Kidney (tissue), 22 donors: ENCODE measurements at places on chromosomes 7 and 10.

DNA sequence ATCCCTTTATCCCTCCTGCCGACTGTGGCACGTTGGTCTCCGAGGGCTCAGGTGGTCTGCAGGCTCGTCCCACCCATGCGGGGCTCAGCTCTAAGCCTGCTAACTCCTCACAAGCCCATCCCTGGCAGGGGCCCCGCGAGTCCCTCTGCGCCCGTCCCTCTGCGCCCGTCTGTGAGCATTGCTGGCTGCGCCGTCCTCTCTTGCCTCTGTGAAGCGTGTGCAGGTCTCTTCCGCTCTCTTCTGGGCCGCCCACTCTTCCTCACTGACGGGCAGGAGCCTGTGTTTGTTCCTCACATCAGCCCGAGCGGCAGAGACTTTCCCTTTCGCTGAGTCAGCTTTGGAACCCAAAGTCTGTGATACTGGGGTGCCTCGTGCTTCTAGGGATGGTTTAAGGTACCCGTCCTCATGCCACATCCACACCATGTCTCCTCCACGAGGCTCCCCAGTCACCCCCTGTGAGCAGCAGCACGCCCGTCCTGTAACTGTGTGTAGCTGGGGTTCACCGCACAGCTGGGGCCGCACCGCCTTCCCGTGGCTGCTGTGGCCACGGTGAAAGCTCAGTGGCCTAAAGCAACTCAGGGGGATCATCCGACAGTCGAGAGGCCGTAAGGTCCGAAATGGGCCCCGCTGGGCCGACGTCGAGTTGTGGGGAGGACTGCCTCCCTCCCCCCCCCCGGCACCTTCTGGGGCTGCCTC, 35.5 kb downstream of the ADGRA1 start:
- peak; percentile 33 for DNase-seq

GRCh38 chr7:155344270-155344617, 46.6 kb downstream of the INSIG1 start:
- DNase-seq, result no peak

DNA sequence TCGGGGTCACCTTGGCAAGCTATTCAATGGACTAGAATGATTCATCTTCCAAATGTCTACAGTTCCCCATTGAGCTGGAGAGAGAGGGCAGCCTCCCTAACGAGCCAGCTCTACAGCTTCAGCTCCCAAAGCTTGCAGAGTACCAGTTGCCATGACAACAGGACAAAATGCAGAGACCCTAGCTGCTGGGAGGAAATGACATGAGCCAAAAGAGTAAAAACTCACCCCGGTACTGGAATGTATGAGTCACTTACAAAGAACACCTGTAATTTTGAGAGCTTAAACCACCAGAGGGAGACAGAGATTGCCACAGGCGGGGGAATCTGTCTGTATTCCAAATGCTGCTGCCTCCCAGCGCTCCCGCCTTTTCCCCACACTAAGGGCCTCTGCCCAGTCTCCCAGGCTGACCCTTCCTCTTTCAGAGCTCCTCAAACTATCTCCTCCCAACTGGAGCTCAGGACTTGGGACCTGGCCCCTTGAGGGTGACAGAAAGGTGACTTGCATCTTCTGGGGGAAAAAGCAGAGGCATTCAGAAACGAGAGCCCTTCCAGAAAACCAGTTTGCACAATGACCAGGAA, 95.5 kb downstream of the CUL2 start:
- peak; percentile 92 for DNase-seq

DNA sequence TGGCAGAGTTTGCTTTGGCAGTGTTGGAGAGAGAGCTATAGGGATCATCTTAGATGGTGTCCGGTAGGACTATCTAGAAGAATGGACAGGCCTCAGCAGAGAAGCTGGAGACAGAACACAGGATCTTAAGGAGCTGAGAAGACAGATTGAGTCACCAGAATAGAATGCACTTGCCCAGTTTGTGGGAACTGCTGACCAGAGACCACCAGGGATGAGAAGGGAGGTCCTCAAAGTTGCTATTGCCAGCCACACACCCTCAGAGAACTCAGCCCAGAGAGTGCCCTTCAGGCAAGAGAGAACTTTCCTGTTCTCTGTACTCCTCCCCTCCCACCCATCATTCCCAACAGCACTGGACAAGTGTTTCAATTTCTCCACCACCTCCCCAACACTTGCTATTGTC, 25.3 kb upstream of the GALNT11 start:
- DNase-seq, result no peak

DNA sequence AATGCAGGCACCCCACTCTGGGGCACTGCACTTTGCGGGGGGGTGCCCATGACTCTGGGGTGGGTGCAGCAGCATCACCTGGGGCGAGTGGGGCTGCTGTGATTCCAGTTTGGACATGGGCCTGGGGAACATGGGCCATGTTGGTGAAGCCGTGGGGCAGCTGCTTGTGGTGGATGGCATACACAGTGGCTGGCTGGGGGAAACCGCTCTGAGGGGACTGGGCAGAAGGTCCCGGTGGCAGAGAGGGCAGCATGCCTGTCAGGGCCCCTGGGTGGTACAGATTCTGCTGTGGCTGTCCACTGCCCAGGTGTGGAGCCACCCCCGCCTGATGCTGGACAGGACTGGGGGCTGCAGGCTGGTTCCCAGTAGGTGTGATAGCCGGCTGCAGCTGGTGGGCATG, 57.2 kb downstream of the LRRC72 start:
- no peak for DNase-seq

- DNase-seq, result no peak
Observed at GRCh38 chr10:22159979-22160378, 57.8 kb downstream of the EBLN1 start.

DNA sequence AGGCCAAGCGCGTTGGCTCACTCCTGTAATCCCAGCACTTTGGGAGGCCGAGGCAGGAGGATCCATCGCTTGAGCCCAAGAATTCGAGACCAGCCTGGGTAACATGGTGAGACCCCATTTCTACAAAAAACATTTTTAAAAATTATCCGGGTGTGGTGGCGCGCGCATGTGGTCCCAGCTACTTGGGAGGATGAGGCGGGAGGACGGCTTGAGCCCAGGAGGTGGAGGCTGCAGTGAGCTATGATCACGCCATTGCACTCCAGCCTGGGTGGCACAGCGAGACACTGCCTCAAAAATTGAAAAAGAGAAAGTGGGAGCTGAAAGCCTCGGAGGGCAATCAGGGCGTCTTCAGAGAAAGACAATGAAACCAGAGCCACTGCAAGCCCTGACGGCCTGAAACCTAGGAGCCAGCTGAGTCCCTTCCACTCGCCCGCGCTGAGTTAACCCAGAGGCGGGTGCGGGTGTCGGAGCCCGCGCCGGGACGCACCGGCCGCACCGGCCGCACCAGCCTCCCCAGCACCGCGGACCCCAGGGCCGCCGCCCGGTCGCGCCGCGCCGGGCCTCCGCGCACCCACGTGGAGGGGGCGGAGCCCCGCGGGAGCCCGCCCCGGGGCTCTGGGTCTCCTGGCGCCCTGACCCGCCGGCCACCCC, 22.4 kb downstream of the ZFAND2A start:
- no peak for DNase-seq

GRCh38 chr10:8731121-8732095, 676.9 kb downstream of the GATA3 start:
- peak; percentile 80 for DNase-seq

DNA sequence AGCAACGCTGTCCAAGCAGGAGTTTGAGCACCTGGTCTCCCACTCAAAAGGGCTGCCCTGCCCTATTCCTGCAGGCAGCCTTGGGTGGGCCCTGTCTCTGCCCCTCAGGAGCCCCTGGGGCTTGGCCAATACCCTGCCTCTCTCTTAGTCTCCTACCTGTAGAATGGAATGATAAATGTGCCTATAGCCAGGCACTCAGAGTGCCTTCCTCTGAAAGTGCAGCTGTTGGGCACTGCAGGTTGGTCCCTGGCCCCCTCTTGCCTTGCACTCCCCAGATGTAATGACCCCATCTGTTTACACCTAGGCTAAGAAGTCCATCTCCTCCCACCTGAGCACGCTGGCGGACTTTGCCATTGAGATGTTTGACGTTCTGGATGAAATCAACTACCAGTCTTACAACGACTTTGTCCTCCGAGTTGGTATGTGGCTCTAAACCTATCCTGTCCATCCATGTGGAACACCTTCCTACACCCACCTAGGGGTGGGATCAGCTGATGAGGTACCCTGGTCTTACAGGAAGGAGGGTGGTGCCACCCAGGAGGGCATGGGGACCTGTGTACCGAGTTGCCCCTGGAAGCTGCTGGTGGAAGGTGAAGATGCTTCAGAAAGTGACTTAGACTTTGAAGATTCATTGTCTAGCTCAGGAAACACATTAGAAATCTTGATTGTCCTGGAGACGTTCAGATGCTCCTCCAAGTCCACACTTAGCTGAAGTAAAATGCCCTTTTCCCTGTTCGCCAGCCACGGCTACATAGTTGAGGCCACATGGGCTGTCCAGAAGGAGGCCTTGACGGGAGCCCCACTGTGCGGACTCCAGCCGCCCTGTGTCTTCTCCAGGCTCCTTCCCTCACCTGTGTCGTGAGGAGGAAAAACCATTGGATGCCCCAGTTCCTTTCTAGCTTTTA, 134.1 kb downstream of the ADCY1 start:
- DNase-seq, result no peak

DNA sequence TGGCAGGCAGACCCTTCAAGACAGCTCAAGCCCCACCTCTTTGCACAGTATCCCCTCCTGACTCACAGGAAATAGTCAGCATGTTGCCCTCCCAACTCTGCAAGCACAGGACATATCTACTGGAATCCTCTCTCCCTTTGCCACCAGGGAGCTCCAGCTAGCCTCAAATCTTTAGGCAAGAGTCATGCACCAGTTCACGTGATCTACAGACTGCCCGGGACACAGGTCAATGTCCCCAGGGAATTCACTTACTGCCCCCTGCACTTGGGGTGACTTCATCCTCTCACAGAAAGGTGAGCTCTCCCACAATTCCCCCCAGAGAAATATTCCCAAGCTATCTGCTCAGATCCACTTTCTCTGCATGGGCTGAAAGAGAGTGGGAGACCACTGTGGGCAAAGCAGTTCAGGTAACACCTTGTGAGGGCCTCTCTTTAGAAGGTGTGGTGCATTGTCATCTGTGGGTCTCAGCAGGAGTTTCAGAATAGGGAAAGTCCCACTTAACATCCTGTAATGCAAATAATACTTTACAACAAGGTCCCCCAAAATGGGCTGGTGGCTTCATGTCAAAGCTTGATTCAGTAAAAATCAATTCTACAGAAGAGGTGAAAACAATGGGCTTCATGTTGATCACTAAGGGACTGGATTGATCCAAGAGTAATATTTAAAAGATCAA, 129.9 kb downstream of the NOC3L start:
- no peak for DNase-seq

GRCh38 chr7:127678947-127679346, 27.0 kb downstream of the SND1 start:
- DNase-seq, result no peak

- DNase-seq, result no peak
Observed at GRCh38 chr7:40780460-40780859, 645.7 kb downstream of the SUGCT start.

- DNase-seq, result no peak
Observed at GRCh38 chr7:122046402-122046801, 97.6 kb downstream of the AASS start.

- peak; percentile 75 for DNase-seq
Observed at GRCh38 chr7:88226886-88227516, 7.2 kb upstream of the SRI start.

DNA sequence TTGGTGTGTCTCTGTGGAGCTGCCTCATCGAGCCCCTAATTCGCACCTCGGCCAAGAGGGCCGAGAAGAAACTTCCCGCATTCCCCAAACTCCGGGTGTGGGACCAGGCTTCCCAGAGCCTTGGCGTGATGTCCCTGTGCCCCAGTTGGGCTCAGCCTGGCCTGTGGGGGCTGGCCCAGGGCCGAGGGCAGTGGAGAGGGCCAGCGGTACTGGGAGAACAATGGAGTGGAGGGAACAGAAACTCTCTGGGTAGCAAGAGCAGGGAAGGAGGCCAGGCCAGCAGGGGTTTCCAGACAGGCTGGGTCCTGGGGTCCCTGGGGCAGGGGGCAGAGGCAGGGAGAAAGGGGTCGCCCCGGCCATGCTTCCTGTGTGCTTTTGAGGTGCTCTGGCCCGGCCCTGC, 16.0 kb downstream of the TMEM270 start:
- peak; percentile 51 for DNase-seq

- no peak for DNase-seq
Observed at GRCh38 chr7:83466956-83467355, 182.0 kb downstream of the SEMA3E start.

DNA sequence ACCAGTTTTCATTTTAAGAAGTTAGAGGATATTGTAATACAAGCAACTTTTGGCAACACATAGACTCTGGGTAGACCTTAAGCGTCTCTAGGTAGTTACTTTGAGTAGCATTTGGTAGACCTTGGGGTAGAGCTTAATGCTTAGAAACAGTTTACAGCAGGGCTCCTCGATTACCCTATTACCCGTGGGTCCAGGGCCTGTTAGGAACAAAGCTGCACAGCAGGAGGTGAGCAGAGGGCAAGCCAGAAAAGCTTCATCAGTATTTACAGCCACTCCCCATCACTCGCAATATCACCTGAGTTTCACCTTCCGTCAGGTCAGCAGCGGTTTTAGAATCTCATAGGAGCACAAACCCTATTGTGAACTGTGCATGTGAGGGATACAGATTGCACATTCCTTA, 173.5 kb downstream of the TSPAN12 start:
- DNase-seq, result no peak

- DNase-seq, result no peak
Observed at GRCh38 chr7:138204285-138204981, 128.2 kb downstream of the AKR1D1 start.

- no peak for DNase-seq
Observed at GRCh38 chr7:37394158-37394557, 54.5 kb downstream of the ELMO1 start.

DNA sequence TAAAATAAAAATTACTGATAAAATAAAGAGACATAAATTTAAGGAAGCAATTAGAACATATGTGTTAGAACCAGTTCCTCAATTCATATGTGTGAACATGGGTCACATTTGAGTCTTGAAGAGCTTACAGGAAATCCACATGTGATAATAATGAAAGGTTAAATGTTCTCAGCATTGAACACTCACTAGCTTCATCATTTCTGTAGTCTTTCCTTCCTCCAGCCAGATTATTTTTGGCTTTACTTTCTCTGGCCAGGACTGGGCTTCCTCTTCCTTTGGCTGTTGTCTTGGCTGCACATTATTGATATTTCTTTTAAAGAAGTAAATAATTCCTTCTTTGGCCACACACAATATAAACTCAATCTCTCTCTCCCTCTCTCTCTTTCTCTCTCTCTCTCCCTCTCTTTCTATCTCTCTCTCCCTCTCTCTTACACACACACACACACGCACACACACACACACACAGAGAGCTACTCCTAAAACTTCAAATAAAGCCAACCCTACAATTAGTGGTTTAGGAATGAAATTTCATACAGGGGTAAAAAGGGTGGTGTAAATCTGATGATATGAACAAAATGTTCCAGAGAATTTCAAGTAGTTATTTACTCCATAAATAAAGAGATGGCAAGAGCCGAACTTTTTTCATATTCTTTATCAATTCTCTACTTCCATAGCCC, 171.2 kb downstream of the REEP3 start:
- peak; percentile 56 for DNase-seq

- no peak for DNase-seq
Observed at GRCh38 chr7:118285358-118285757, 60.9 kb downstream of the ANKRD7 start.

DNA sequence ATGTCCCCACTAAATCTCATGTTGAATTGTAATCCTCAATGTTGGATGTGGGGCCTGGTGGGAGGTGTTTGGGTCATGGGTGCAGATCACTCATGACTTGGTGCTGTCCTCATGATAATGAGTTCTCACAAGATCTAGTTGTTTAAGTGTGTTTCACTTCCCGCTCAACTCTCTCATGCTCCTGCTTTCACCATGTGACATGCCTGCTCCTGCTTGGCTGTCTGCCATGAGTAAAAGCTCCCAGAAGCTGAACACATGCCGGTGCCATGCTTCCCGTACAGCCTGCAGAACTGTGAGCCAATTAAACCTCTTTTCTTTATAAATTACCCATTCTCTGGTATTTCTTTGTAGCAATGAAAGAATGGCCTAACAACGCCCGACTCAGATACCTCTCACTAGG, 6.2 kb upstream of the PSTK start:
- DNase-seq, result no peak
